Hepatic stellate cell (primary cell): ENCODE measurements at places on chromosomes 2 and 18.

GRCh38 chr2:121904656-121905055 is 149.2 kb downstream of the TSN start:
- DNase-seq = no peak

DNA sequence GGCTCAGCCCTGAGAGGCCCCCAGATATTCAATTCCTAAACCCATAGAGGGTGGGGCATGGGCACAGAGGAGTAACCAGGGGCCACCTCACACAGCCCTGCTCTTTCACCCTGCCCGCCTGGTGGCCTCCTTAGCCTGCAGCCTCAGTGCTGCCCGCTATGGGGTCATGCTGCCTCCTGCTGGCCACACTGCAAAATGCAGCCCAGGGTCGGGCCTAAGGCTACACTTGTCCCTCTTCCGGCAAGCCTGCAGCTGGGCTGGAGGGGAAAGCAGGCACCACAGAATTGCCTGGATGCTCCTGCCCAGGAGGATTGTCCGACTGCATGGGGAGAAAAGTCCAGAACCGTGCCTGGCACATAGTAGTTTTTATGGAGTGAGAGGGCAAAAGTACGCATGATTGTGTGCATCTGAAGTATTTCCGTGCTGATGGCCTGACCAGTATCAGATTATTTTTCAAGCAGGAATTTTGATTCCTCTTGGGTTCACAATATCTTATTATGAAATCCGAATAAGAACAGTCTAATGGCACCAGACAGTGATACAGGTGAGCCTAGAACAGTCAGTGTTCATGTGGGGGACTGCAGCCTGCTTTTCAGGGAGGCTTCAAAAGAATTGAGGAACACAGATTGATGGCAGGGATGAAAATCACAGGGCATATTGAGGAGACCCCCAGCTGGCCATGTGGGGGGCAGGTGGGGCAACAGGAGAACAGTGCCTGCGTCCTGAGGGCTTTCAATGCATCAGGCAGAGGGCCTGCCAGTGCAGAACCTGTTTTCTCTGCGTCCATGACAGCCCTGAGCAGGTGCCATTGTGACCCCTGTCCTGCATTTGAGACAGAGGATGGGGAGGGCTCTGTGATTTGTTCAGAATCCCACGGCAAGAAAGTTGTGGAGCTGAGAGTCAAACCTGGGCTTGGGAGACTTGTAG is 51.2 kb upstream of the ALPP start:
- DNase-seq = peak; percentile 78

DNA sequence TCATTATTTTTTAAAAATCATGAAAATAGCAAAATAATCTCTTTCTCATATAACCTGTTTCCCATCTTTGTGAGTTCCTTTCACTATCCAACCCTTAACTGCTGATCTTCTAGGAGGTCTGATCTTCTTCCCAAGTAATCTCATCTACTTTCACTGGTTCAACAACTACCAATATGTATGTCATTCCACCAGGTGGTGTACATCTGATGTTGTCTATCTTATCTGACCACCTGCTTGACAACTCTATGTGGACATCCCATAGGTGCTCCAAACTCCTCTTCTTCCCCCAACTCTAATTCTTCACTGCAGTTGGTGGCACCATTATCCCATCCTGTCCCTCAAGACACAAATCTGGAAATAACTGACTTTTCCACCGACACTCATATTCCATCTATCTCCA is 62.5 kb downstream of the FAM228A start:
- no peak for DNase-seq

DNA sequence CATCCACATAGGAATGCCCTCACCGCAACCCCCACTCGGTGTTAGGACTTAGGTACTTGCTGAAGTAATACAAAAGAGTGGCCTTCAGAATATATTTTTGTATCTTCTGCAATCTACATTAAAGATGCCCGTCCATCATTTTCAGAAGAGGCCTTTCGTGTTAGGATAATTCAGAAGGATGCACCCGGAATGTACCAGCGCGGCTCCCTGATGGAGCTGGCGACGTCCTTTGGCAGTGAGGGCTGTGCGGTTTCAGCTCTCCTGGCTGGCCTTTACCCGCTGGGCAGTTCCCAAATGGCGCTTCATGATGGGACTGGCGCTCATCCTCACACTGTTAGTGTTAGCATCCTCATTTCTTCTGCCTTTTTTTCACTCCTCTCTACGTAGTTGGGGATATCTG is 15.3 kb downstream of the TWIST2 start:
- no peak for DNase-seq

- DNase-seq = no peak
Observed at GRCh38 chr2:216539791-216540241, 41.2 kb downstream of the RPL37A start.

GRCh38 chr2:129885735-129886134 is 93.7 kb upstream of the RAB6C start:
- DNase-seq = no peak

DNA sequence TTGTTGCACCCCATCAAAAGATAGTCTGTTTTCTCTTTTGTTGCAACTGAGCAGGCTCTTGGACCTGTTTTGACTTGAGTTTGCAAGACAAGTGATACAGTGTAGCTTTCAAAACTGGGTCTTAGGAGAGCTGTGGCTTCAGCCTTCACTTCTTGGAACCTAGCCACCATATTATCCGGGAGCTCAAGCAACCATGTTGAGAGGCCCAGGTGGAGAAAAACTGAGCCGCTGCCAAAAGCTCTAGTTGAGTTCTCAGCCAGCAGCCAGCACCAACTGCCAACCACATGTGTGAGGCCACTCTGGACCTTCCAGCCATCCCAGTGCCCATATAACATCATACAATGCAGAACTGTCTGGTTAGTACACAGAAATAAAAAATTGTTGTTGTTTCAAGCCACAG is 5.4 kb downstream of the CACNB4 start:
- no peak for DNase-seq

DNA sequence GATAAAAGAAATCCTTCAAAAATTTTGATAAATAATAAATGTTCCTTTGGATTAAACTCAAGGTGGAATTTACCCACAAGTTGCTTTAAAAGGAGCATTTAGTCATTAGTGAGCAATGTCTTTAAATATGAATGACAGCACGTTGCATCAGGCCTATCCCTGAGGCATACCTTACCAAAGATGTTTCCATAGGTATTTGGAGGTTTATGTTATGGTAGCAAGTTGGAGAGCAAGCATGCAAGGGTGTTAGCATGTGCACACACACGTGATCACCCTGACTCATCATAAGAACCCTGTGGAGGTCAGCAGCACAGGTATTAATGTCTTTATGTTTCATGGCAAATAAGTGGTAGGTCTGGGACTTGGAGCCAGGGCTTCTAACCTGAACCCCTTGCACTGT is 159.9 kb downstream of the ACTR3 start:
- no peak for DNase-seq

DNA sequence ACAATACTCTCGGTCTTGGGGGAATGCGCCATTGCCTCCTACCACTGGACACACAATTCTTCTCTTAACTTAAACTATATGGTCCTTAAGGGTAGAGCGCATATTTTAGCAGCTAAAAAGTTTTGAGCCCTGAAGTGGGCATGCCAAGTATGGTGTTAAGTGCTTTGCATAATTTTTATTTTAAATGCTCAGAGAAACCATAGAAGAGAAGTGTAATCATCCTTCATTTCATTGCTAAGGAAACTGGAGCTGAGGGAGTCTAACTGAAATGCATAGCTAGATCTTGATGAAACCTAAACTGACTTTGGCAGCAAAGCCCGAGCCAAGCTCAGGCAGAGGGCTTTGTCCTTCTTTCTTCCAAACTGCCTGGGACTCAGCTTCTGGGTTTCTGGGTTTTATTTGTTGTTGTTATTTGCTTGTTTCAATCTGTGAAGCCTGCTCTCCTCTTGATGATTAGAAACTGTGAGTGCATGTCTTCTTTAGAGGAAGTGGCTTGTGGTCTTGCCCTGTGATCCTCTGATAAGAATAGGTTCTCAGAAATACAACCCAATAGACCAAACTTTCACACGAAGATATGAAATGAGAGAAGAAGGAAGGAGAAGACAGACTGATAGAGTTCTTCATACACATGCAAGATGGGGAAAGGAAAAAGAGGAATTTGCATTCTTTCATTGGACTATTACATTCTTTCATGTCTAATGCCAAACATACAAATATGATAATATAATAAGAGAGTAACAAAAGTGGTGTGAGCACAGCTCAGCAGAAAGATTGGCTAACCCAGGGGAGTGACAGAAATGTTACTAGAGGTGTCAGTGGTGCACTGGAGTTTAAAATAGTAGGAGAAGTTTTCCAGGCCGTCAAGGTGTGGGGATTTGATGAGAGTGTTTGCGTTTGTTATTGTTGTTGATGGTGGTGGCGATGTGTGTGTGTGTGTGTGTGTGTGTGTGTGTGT is 7.5 kb upstream of the RNF144A start:
- DNase-seq = no peak

DNA sequence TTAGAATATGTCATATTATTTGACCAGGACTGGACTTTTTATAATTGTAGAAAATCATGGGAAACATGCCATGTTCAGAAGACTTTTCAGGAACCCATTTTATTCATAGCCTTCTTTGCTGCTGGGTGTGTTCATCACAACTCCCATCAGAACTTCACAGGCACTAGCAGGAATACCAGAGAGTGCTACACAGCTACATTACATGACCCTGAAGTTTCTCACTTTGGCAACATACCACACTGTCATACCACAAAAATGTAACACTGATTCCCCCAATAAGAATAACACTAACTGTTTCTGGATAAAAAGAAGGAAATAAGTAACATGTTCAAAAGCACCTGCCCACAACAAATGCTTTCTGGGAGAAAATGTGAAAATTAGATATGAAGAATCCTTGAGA is 405.4 kb downstream of the CDH2 start:
- DNase-seq = no peak

DNA sequence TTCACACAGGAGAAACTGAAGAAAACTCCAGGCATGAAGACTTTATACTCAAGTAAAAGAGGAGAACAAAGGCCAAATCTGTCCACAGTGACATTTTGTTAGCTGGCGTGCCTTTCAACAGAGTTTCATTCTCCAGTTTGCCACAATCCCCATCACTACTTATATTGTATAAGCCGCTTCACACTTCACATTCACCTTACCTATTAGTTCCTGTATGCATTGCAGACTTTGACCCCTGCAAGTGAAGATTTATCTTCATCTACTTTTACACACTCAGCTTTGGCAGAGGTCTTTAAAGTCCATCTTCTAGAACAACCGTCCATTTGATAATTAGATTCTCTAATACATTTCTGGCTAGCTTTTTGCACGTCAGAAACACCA is 56.8 kb upstream of the TANK start:
- DNase-seq = no peak

DNA sequence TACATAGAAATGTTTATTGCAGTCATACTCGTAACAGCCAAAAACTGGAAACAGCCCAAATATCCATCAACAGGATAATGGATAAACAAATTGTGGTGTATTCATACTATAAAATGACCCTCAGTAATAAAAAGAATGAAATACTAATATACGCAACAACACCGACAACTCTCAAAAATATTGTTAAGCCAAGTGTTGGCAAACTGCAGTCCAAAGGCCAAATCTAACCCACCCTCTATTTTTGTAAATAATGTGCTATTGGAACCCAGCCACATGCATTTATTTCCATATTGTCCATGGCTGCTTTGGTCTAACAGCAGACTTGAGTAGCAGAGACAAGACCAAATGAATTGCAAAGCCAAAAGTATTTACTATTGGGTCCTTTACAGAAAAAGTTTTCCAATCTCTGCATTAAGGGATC is 151.0 kb downstream of the MREG start:
- DNase-seq = no peak

DNA sequence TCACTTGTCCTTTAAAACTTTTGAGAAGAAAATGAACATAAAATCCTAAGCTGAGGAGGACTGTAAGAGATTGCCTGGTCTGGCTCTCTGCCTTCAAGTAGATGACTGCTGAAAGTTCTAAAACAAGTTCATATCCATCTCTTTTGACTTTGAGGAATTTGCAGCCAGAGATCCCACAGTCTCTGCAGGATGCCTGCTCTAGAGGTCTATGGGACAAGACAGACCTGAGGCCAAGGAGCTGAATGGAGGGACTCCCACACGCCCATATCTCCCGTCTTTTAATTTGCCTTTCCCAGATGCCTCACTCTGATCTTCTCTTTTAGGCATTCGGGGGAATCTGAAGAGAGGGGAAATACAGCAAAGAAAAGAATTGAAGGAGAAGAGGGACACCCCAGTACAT is 255.9 kb upstream of the RASGRP3 start:
- no peak for DNase-seq

DNA sequence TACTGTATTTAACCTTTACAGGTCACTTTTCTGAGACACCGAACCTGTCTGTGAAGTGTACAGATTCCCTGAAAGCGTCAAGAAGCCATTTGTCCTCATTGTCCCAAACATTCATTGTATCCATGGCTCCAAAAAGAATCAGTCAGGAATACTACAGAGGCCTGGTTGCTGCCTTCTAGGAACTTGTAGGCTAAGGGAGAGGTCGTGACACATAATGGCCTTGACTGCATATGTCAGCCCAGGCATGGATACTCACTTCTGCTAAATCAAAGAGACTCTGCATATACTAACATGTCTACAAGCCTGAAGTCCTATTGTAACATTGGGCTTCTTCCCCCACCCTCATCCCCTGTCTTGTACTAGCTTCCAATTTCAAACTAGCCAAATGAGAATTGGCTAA is 40.2 kb downstream of the ONECUT2 start:
- DNase-seq = no peak

DNA sequence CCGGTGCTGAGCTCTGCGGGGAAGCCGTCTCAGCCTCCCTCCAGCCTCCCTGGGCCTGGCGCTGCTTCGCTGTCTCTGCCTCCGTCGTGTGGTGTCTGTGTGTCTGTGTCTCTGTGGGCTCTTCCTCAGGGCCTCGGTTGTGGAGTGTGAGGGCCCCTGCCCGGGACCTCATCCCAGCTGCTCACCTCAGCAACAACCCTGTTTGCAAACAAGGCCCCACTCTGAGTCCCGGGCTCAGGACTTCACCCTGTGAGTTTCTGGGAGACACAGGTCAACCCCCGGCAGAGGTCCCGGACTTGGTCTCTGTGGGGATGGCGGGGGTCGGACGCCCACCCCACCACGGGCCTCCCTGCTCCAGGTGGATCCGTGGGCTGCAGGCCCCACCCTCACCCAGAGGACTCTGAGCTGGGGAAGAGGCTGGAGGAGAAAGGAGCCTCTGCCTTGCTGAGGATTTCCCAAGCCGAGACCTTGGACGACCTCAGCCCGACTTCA is 127.4 kb upstream of the CTDP1 start:
- DNase-seq = no peak

DNA sequence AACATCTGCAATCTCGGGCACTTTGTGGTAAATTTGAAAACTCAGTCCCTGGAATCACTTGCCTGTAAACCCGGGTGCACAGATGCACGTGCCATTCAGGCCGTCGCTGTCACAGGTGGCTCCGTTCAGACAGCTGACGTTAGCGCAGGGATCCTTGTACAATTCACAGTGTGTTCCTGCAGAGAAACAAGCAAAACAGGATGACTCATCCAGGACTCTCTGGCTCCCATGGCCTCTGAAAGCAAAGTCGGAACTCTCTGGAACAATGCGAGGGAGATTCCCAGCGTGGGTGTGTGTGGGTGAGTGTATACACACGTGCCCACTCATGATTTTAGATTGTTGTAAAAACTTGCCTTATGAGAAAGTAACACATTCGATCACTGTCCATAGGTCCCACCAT is 136.1 kb upstream of the PID1 start:
- DNase-seq = no peak

- DNase-seq = no peak
Observed at GRCh38 chr18:56637711-56638231, 621 bp downstream of the TXNL1 start.

GRCh38 chr2:48328159-48328809 is 201.7 kb upstream of the STON1 start:
- no peak for DNase-seq
